ENCODE measurements at places on chromosomes 3 and 15. TPM values are rescaled to one million over a fixed set of nuclear protein-coding genes. Genes with fewer than 3 reads are reported as not detected.

GRCh38 chr3:36680952-36681351 lies 83.4 kb downstream of the DCLK3 start:
- no peaks in the 10 kb centered on the region for H3K4me1 ChIP-seq
- H3K27me3 ChIP-seq, result no peaks in the 10 kb centered on the region
- DNase-seq, result no peak
- H3K27ac ChIP-seq, result no peak overlapping the region

- H3K27me3 ChIP-seq, result no peaks in the 10 kb centered on the region
- no peaks in the 10 kb centered on the region for H3K4me1 ChIP-seq
Observed at GRCh38 chr3:81735334-81735733, 26.1 kb downstream of the GBE1 start.

GRCh38 chr3:112136959-112137693 lies 4.1 kb upstream of the GCSAM start:
- H3K4me3 ChIP-seq, result no peak overlapping the region
- H3K27me3 ChIP-seq, result no peaks in the 10 kb centered on the region
- no peak overlapping the region for H3K27ac ChIP-seq
- no peaks in the 10 kb centered on the region for H3K36me3 ChIP-seq

DNA sequence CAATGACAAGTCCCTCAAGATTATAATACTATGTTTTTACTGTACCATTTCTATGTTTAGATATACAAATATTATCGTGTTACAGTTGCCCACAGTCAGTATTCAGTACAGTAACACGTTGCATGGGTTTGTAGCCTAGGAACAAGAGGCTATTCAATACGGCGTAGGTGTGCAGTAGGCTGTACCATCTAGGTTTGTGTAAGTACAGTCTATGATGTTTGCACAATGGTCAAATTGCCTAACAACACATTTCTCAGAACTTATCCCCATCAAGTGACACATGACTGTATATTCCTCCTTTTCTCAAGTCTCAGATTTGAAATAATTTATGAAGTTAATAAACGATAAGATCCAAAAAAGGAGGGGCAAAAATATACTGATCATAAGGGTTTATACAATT lies 21.7 kb downstream of the ZDHHC3 start:
- H3K4me3 ChIP-seq, result no peak overlapping the region
- DNase-seq, result no peak
- H3K27me3 ChIP-seq, result no peaks in the 10 kb centered on the region
- no peaks in the 10 kb centered on the region for H3K4me1 ChIP-seq

The OR5K2 gene
- total RNA-seq, result not detected

GRCh38 chr3:64518496-64518895 lies 169.3 kb downstream of the ADAMTS9 start:
- no peak overlapping the region for H3K27ac ChIP-seq
- no peaks in the 10 kb centered on the region for H3K27me3 ChIP-seq
- H3K4me1 ChIP-seq, result no peaks in the 10 kb centered on the region
- no peak overlapping the region for H3K4me3 ChIP-seq
- H3K36me3 ChIP-seq, result no peaks in the 10 kb centered on the region
- no peak for DNase-seq

The CCDC54 gene
- total RNA-seq, result not detected

All from CD8-positive, alpha-beta memory T cell (primary cell).